ENCODE measurements at places on chromosomes 3 and 15.
A peak's percentile ranks its signal among the peaks of the same experiment; 100 is the strongest.

GRCh38 chr3:186717039-186717457, at the start of gene KNG1:
Gene KNG1, plus strand, starts transcription at chr3:186717359. Its CDS starts 184 bp downstream, at chr3:186717543.
- DNase-seq, result no peak

- DNase-seq, result no peak
Measured at GRCh38 chr15:52844823-52845222, 54.7 kb upstream of the ONECUT1 start.

DNA sequence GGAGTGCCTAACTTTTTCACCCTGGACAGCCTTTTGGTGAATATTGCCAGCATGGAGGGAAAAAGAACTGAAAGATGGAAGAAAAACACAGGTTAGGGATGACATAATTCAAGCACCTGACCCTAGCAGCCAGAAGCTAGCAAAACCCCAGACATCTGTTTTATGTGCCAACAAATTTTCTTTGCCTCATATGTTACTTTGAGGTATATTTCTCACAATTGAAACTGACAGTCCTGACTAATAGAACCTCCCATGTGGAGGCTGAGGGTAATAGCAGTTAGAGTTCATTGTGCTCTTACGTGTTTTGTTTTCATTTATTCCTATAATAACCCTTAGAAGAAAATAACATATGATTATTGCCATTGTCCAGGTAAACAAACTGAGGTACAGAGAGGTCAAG, 71.5 kb upstream of the SLC25A26 start:
- DNase-seq, result no peak

- no peak for DNase-seq
Measured at GRCh38 chr3:189337673-189338091, 165.9 kb downstream of the TPRG1 start.

DNA sequence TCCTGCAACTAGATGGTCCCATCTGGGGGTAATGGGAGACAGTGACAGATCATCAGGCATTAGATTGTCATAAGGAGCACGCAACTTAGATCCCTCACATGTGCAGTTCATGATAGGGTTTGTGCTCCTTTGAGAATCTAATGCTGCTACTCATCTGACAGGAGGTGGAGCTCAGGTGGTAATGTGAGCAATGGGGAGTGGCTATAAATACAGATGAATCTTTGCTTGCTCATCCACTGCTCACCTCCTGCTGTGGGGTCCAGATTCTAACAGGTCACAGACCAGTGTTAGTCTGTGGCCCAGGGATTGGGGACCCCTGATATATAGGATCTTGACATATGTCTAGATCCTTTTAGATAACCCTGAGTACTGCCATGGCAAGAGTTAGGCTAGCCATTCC, 52.7 kb downstream of the RASGRF1 start:
- no peak for DNase-seq

DNA sequence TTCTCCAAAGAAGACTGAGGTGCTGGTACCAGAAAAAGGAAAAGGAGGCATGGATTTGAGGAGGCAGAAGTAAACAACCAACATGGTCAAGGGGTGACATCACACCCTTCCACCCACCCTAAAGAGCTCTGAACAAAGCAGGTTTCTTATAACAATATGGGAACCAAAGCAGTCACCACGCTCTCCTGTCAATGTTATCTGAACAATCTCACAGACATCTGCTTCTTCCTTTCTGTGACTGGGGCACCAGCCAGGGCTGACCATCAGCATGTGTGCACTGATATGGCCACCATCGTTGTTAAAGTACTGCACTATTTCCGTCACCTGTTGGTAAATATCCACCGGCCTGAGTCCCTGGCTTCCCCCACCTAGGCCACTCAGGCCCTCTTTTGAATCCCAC, 252.9 kb downstream of the SHQ1 start:
- no peak for DNase-seq

- DNase-seq, result no peak
Measured at GRCh38 chr3:168273917-168274316, 178.2 kb upstream of the GOLIM4 start.

GRCh38 chr3:94513600-94513999, 450.7 kb downstream of the NSUN3 start:
- no peak for DNase-seq

GRCh38 chr3:29731050-29731449, 450.2 kb downstream of the RBMS3 start:
- no peak for DNase-seq

DNA sequence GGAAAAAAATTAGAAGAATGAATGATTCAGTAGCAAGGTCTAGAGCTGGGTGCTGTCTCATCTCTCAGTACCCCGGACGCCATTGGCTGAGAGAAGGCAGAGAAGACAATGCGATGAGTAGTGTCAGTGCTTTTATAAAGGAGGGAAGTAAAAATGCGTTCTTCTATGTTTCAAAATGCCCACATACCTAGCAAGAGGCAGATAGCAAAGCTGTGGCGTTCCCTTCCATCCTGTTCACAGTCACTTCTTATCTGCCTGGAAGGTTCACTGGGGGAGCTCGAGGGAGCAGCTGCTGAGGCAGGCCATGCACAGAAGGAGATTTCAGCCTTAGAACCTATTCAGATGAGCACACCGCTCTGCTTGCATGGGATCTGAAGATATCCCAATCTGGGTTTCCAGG, 234.0 kb downstream of the RPLP1 start:
- no peak for DNase-seq

DNA sequence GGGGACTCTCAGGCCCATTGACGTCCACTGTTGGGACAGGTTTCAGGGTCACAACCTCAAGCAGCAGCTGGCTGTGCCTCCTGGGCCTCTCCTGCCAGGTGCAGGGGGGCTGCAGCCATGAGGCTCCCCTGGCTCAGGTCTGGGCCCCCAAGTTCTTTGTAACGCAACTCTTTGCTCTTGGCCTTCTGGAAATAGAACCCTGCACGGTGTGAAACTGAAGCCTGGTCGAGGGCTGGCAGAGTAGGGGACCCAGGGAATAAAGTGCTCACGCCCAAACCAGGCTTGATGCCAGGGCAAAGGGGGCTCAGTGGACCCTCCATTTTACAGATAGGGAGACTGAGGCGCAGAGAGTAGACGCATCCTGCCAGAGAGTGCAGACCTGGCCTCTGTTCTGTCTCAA, 771 bp downstream of the CALML4 start:
- no peak for DNase-seq

- DNase-seq, result no peak
Measured at GRCh38 chr3:120622870-120623726, 27.0 kb downstream of the NDUFB4 start.

- DNase-seq, result no peak
Measured at GRCh38 chr3:182948305-182948704, 32.0 kb downstream of the DCUN1D1 start.

GRCh38 chr3:141402476-141403171, 34.3 kb downstream of the ZBTB38 start:
- peak; percentile 24 for DNase-seq

- DNase-seq, result no peak
Measured at GRCh38 chr3:17672506-17672905, 69.9 kb downstream of the TBC1D5 start.

DNA sequence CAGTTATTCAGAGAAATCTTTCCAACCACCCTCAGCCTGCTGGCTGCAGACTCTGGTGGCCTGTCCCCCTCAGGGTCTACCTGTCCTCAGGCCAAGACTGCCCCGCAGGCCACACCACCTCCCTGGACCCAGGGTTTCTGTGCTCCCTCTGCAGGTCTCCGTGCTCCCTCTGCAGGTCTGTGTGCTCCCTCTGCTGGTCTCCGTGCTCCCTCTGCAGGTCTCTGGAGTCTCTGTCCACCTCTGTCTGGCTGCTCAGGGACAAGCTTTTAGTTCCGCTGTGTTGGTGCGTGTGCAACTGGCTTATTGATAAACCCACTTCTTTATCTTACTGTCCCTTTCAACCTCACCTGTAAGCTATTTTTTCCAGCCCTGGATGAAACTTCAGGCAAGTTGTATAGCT, 30.1 kb downstream of the BDH1 start:
- DNase-seq, result no peak

GRCh38 chr15:71448688-71449114, 333.4 kb downstream of the THSD4 start:
- no peak for DNase-seq

- no peak for DNase-seq
Measured at GRCh38 chr3:11199902-11200845, 45.9 kb downstream of the HRH1 start.

- DNase-seq, result peak; percentile 69
Measured at GRCh38 chr3:172129850-172130716, 90.7 kb downstream of the FNDC3B start.

- peak; percentile 90 for DNase-seq
Measured at GRCh38 chr3:196503196-196504076, at the start of gene RNF168. Gene RNF168, minus strand, starts transcription at chr3:196503768. Its CDS starts 595 bp downstream, at chr3:196503173.

- DNase-seq, result no peak
Measured at GRCh38 chr3:120368172-120368571, 19.0 kb upstream of the LRRC58 start.

DNA sequence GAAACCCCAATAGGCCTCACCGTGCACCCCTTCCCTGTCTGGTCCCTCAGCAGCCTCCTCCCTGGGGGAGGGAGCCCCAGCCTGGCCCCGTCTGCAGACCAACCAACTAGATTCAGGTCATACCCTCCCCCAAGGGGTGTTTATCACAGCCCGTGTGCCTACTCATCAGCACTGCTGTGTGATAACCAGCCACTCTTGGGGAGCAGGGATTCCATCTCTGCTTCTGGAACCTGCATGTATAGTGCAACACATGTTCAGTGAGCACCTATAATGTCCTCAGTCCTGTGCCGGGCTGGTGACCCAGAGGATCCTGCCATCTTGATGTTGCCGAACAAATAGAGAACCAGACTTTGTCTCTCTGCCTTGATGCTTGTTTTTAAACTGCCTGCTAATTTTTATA, 6.6 kb upstream of the SLCO2A1 start:
- no peak for DNase-seq

GRCh38 chr3:45130476-45130875, 15.7 kb downstream of the CDCP1 start:
- DNase-seq, result no peak

GRCh38 chr15:59371458-59372351, 966 bp downstream of the MYO1E start:
- peak; percentile 17 for DNase-seq

DNA sequence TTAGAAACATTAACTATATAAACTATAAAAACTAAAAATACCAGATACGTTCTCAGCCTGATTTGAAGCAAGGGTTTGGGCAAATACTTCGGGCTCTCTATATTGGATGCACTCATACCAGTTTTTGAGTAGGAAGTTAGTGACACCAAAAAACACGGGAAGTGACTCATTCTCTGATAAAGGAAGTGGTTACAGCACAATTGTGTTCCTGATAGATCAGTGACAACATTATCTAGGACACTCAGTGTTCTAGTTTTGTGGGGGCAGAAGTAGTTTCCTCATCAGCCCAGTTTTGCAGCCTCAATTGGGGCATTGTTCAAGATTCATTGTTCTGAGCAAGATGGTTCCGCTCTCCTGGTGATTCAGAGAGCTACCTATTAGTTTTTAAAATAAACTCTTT, 469.6 kb upstream of the DPPA4 start:
- no peak for DNase-seq

DNA sequence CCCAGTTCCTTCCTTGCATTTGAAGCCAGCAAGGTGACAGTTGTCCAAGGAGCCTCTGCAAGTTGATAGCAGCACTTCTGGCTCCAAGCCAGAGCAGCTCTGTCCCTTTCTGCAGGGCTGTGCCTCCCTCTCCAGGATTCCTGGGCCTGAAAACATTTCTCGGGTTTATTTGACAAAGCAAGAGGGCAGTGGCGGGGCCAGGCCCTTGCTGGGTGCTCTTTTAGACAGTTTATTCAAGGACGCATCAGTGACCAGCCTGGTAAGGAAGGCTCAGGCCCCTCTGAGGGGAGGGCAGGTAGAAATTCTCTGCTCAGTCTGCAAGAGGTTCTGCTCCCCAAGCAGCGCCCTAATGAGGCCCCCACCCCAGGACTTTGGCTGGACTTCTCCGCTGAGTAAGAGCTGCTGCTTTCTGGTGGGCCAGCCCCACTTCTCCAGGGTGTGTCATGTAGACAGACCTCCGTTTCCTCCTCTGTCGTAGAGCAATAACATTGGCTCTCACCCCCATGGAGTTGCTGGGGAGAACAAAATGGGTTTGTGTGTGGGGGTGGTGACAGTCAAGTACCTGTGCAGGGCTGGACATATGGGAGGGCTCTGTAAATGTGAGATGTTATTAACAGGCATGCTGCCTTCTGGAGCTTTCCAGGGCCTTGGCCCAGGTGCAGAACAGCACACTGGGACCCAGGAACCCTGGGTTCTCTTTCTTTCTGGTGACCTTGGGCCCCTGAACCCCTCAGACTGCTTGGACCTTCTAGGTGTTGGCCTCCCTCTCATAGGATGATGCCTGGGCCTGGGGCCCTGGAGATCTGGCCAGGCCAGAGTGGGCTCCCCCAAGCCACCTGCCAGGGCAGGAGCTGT, 146.2 kb upstream of the TLE3 start:
- DNase-seq, result no peak

DNA sequence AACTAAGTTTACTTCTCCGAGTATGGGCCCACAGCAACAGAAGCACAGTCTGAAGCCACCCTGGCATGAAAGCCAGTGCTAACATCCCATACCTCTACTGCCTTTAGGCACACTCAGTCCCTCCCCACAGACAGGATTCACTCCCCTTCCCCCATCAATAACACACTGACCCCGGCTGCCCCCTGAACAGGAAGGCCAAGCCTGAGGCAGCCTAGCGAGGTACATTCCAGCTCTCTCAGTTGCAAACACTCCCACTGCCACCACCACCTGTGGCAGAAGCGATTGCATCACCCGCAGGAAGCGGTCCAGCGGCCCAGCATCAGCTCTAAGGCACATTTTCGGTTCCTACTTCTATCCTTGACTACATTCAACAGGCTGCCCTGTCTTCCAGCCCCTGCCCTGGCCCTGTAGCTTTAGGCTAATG, 7.0 kb upstream of the BMF start:
- DNase-seq, result no peak

DNA sequence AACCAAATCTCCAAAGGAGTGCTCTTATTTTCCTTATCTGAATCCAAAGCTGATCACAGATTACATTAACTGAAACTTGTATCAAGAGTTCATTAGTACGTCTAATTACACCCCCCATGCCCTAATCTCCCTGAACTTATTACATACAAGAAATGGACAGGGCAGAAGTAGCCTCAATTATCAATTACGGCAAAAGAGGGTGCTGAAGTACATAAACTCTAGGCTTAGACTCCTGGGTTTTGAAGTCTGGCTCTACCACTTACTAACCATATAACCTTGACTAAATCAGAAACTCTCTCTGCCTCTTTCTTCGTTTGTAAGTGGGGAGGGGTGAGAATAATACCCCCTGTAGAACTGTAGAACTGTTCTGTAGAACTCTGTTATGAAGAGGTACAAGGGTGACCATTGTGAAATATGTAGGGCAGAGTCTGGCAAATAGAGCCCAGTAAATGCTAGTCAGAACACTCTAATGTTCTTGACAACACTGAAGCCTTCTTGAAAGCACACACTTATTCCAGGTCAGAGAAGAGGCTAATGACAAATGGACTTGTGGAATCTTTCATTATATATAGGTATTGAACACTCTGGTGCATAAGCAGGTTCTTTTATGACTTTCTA, 19.6 kb upstream of the OR5K4 start:
- DNase-seq, result no peak

DNA sequence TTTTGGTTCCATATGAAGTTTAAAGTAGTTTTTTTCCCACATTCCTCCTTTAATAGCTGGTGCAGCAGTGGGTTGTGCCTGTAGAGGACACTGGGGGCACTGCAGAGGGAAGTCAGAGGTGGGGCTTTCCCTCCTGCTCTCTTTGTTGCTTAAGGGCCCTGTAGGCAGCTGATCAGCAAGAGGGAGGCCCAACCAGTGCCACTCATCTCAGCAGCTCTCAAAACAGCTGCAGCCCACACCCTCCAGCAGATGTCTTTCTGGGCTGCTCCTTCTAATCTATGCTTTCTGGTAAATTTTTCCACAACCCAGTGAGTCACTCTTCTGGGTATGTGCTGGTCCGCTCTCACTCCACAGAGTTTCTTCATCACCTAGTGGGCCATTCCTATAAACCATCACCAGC, 263.8 kb downstream of the FEZF2 start:
- DNase-seq, result no peak
